Stimulated activated CD8-positive, alpha-beta memory T cell treated with anti-CD3 and anti-CD28 coated beads, Interleukin-15, amount 100 ng/mL, for 24 hours (primary cell): ENCODE measurements at places on chromosomes 3 and 15.

GRCh38 chr3:124125315-124125714 lies 133.4 kb upstream of the ROPN1 start:
- no peak for DNase-seq

DNA sequence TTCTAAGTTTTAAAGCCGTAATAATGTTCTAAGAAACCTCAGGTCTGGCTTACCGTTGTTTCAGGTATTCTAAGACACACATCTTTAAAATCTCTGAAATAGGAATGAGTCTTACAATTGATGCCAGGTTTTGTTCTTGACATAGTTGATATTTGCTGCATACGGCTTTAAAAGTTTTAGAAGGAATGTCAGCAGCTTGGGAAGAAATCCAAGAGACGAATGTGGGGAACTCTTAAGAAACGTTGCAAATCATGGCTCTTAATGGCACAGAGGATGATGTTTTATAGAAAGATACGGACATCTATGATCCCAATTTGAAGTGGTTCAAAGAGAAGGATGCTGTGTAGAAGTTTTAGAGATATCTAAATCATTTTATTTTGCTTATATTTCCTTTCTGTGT lies 11.5 kb downstream of the NUDT16 start:
- DNase-seq: no peak

DNA sequence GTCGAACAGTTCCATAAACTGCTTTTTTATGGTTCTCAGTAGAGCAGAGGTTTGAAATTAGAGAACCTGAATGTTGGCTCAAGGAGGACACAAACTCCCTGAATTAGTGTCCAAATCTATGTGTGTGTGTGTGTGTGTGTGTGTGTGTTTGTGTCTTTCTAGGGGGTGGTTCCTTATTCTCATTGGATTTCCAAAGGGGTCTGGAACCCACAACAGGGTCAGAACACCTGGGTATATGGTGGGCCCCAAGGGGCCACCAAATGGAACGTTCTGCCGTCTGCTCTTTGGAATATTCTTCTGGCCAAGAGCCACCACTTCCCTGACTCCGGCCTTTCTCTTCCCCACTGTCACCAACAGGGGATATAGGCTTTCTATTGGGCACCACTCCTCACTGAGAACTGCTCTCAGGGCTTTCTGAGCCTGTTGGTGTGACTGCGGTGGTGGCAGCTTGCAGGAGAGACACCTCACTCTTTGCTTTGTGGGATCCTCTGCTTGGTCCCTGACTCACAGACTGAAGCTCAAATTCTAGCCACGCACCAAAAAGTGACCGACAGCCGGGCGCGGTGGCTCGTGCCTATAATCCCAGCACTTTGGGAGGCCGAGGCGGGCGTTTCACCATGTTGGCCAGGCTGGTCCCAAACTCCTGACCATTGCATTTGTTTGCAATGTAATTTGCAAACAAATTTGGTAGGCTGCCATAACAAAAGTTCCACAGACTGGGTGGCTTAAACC lies 47.5 kb upstream of the IDH2 start:
- DNase-seq: no peak

DNA sequence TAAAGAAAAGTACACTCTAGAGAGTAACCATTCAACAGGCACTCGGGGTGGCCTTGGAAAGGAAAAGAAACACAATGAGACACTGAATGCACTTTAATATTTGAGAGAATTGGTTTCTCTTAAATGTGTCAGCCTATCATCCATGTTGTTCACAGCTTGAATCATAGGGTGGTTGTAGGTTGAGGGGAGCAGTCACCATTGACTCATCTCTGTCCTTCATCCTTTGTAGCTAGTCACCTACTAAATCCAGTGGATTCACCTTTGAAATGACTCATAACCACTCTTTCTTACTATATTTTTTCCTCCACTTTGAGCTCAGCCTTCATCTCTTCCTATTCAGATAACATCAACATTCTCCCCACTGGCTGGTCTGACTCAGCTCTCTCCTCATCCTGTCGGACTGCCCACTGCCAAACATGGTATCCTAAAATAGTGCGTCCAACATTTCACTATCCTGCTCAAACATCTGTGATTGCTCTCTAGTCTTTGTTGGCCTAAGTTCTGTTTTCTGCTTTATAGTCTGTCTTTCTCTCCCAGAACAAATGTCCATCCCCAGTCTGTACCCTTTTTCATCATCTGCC lies 182.7 kb upstream of the GADL1 start:
- DNase-seq: no peak

DNA sequence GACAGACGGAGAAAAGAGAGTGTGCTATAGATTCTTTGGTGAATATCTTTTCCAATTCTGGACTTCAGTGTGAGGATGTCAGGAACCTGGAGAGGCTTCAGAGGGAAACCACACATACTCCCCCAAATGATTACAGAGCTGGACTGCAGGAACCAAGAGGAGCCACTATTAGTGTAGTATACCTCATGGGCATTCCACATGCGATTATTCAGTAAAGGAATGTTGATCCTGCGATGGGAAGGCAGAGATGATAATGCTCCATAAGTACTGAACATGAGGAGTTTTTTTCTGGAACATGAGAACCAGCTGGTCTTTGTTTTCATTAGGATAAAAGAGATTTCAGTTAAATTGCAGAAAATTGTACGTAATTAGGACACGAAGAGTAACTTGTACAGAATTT lies 18.7 kb downstream of the STARD9 start:
- no peak for DNase-seq

DNA sequence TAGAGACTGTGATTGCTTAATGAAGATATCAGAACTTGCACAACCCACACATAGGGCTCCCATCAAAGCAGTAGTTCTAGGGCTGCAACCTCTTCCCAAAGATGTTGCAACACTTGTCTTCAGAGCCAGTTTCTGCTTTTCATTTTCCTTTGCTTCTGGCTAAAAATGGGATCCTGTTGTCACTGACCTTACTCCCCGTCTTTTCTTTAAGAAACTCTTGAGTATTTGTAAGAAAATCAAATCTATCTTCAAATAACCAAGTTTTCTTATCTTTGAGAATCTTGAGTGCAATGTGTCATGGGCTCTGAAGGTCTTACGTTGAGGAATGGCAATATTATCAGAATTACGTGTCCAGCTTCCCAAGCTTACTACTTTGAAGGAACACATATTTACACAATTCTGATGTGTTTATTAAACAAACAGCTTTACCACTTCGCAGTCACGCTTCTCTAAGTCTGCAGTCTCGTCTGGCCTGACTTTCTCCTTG lies 24.1 kb downstream of the CACNA1D start:
- no peak for DNase-seq

DNA sequence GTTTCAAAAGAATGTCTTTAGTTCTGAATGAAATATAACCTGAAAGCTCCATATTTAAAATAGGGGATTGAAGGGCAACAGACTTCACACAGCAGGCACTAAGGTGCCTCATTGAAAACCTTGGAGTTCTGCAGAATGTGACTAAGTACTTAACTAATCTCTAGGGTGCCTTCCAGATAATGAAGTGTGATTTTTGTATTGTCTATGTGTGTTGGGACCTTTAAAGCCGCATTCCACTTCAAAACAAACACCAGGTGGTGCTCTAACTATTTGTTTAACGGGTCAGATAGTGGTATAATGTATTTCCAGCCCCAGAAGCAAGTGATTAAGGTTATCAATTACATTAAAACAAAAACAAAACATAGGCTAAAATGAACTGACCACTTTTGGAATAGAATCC lies 28.0 kb downstream of the TFG start:
- DNase-seq: no peak

- no peak for DNase-seq
Observed at GRCh38 chr15:56989411-56989924, 71.0 kb downstream of the TCF12 start.

DNA sequence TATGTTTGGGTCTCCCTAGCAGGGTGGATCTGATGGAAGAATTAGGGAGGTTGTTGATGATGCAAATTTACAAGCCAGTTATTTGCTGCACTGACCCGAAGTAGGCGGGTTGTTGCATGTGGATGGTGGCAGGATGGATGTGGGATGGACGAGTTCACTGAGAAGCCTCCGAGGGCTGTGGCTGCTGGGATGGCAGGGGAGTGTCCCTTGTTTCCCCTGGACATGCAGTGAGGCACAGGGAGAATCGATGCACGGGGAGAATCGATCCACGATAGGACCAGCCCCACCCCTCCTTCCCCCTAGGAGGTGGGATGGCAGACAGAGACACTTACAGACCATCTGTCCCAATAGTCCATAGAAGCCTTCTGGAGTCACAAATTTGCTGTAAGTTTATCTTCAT lies 31.0 kb upstream of the KLF13 start:
- no peak for DNase-seq

DNA sequence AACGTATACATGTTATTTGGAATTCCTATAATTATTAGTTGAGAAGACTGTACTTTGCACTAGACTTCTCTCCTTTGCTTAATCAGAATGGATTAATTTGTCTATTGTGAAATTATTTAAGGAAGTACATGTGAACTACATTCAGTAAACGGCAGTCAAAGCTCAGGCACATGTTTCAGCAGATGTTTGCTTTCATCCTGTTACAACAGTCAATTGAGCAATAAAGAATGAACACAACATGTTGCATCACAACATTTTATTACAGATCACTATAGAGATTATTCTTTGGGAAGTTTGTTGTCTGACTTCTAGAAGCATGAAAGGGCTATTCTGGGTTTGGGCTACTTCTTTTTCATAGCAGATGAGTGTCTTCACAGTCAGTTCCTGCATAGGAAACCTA lies 39.2 kb downstream of the RAB27A start:
- DNase-seq: no peak

- DNase-seq: no peak
Observed at GRCh38 chr3:147191795-147192385, 214.5 kb downstream of the ZIC4 start.

DNA sequence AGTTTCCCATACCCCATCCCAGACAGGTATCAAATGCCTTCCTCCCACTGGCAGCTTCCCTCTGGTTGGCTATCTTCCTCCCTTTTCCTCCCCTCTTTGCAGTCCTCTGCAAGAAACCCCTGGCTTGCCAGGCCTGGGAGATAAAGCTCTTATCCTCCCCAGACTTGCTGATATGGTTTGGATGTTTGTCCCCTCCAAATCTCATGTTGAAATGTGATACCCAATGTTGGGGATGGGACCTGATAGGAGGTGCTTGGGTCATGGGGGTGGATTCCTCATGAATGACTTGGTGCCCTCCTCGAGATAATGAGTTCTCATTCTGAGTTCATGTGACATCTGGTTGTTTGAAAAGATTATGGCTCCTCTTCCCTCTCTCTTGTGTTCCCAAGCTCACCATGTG lies 32.2 kb upstream of the SNRK start:
- no peak for DNase-seq

- no peak for DNase-seq
Observed at GRCh38 chr3:94291686-94292085, 228.8 kb downstream of the NSUN3 start.

- no peak for DNase-seq
Observed at GRCh38 chr3:72247645-72248388, 462.9 kb upstream of the PROK2 start.

DNA sequence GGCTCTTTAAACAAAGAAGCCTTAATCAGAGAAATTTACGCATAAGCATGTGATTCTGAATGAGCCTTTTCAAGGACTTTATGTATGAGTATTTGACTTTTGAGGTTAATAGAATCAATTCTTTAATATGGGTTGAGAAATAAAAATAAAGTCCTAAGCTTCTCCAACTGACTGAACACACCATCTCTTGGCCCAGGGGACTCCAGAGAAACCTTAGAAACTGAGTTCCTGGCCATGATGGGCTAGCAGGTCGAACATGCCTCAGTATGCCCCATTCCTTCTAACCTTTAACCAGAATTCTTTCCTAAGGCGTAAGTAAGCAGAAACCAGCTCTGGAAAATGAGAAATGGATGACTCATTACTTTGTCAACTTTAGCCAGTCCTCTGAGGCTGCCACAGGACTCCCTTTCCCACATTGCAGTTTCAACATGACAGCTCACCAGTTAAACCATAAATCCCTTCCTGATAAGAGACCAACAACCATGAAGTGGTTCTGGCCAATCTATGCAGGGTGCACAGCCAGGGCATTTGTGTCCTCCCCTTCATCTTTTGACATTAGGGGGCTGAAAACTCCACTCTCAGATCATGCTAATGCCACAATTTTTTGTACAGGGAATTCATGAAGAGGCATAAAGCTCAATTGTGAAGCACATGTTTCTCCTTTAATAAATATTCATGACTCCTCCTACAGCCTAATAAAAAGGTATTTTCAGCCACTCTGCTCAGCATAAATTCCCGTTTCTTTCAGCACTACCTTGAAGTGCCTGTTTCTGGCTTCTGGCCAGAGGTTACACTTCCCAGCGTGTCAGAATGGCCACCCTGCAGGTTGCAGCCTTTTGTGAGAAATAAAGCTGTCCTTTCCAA lies 33.3 kb downstream of the TM4SF18 start:
- no peak for DNase-seq

GRCh38 chr3:87069971-87070370 lies 79.0 kb upstream of the VGLL3 start:
- no peak for DNase-seq
